GF-D8 (cell line): ENCODE measurements at places on chromosomes 7 and 10.

DNA sequence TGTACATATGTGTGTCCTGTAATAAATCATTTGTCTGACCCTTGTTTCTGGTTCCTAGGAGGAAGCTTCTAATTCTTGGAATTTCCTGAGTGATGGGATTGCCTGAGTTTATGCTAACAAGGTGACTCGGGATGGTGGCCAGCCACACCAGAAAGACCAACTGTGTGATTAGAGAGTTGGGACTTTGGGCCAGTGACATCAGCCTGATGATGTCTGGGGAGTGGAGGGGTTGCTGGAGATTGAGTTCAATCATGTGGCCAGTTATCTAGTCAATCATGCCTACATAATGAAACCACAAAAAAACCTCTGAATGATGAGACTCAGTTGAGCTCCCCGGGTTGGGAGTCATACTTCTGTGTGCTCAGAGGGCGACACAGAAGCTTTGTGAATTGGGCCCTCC lies 23.5 kb upstream of the CARD11 start:
- DNase-seq: no peak

DNA sequence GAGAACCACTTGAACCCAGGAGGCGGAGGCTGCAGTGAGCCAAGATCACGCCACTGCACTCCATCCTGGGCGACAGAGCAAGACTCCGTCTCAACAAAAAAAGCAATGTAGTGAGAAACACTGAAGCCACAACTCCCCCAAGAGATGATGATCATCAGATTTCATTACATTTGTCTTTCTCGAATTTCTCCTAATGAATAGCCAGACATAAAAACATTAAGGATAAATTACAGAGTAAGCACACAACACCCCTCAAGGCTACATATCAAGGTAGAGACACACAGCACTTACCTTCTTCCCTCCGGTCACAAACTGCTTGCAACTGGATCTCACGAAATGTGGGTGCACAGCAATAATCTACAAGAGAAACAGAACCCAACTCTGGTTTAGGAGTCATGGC lies 91.5 kb downstream of the VPS41 start:
- DNase-seq: no peak

DNA sequence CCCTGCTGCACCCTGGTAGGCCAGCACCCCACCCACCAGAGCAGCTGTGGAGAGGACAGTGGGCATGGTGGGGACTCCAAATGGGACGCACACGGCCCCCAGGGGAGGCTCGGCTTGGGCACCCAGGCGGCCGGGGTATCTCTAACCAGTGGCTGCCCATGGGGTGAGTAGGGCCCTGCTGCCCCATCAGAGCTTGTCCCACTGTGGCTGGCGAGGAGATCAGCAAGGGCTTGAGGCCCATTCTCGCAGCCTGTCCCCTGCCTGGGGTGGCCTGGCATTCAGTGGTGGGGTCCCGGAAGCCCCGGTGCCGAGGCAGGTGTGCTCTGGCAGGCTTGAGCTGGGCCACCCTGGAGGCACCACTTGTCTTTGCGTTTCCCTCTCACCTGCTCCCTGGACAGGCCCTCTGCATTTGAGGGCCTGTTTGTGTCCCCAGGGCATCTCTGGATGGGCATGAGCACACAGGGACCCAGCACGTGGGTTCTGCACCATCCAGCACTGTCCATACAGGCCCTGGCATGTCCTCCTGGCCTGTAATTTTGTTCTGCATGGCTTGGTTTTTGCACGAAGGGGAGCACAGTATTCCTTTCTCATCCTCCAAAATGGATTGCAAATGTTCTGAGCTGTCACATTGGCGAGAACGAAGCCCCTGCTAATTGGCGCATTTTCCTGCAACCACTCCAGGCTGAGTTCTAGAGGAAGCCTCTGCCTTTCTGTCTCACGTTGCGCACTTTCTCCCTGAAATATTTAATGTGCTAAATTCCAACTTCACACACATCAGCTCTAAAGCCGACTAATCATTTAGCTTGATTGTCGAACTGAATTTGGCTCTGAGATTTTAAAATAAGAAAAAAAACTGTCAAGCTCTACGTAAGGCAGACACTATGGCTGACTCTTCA lies 27.2 kb downstream of the PWWP2B start:
- DNase-seq: no peak

DNA sequence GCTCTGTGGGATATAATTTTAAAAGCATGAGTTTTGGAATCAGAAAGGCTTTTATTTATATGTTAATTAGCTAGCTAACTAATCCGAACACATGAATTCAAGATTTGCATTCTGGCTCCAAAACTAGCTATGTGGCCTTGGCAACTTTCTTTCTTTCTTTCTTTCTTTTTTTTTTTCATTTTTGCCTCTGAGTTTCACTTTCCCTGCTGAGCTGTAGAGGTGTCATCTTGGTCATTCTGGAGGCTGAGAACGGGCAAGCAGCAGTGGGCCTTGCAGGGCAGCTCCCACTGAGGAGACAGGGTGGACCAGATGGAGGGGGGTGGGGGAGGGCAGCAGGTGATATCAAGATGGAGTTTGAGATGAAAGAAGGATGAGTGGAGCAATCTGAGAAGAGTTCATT lies 24.8 kb upstream of the SFMBT2 start:
- DNase-seq: no peak

- DNase-seq: no peak
These were observed 176.2 kb downstream of the PTPRN2 start for GRCh38 chr7:158411232-158411950.

- no peak for DNase-seq
These were observed 45.9 kb upstream of the ZNF479 start for GRCh38 chr7:57177856-57178767.

DNA sequence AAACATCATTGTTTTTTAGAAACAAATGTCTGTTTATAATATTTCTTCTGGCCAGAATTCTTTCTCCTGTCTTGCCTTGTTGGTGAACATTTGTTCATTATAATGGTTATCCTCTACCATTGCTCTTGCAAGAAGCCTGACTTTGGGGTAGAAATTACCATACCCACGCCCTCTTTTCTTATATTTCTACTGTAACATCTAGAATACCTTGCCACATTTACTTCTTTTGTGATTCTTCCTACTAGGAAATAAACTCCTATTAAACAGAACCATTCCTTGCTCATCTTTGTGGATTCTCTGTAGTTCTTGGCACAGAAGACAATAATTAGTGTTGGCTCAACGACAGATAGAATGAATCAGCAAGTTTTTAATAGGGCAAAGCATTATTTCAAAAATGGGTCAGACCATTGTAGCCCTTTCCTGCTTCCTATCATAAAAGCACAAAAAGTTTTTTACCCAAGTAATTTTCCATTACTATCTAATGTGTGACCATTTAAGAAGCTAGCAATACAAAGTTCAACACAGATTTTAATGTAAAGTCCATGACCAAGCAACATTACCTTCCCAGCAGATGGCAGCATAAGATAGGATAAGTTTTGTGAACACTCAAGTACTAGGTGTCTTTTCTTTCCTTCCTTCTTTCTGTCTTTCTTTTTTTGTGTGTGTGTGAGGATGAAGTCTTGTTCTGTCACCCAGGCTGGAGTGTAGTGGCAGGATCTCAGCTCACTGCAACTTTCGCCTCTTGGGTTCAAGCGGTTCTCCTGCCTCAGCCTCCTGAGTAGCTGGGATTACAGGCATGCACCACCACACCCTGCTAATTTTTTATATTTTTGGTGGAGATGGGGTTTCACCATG lies 270.4 kb downstream of the HGF start:
- peak; percentile 45 for DNase-seq

DNA sequence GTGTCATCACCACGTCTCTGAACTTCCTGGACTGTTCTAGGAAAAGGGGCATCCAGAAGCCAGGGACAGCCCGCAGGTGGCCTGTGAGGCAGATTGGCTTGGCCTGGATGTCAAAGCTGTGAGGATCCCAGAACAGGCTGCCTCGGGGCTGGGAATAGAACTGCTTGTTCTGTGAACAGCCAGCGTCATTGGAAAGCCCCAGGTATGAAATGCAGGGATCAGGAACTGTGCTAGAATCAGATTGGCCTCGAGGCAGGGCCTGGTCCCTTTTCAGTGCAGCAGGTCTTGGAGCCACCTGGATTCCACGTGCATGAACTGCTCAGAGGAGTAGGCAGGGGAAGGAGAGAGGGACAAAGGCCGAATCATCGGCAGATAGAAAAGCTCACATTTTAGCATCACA lies 44.6 kb downstream of the FAM20C start:
- no peak for DNase-seq

DNA sequence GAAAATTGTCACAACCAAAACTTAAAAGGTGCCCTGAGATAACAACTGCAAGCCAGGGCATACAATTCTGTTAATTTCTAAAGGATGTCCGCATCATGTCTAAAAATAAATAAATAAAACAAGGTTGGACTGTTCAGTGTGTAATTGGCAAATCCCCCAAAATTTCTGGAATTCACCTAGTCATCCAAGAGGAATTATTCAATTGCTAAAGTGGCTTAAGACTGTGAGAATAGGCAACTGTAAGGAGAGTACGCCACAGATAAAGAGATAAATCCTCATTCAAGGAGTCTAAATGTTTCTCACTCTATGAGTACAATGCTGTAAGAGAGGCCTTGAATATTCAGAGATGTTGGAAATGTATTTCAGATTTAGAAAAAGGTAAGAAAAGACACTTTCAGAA lies 37.2 kb downstream of the PIK3AP1 start:
- no peak for DNase-seq

GRCh38 chr7:92973293-92973731 lies 136.9 kb upstream of the CDK6 start:
- no peak for DNase-seq

DNA sequence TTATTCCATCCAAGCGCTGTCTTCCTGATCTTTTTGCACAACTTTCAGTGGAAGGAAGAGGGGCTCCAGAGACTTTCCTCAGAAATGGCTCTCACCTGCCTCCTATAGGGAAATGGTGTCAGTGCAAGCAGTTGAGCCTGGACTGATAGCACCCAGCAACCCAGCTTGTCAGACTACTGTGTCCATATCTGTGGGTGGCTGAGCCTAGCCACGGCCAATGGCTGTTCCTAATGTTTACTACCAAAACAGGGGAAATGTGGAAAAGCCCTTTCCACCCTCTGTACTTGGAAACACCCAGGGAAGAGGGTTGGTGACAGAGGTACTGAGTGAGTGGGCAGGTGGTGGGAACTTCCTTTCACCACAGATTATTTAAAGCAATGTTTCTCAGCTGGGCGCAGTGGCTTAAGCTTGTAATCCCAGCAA lies 4.3 kb upstream of the YKT6 start:
- peak; percentile 11 for DNase-seq

GRCh38 chr10:42958142-42958868 lies 118.6 kb upstream of the RET start:
- DNase-seq: no peak

DNA sequence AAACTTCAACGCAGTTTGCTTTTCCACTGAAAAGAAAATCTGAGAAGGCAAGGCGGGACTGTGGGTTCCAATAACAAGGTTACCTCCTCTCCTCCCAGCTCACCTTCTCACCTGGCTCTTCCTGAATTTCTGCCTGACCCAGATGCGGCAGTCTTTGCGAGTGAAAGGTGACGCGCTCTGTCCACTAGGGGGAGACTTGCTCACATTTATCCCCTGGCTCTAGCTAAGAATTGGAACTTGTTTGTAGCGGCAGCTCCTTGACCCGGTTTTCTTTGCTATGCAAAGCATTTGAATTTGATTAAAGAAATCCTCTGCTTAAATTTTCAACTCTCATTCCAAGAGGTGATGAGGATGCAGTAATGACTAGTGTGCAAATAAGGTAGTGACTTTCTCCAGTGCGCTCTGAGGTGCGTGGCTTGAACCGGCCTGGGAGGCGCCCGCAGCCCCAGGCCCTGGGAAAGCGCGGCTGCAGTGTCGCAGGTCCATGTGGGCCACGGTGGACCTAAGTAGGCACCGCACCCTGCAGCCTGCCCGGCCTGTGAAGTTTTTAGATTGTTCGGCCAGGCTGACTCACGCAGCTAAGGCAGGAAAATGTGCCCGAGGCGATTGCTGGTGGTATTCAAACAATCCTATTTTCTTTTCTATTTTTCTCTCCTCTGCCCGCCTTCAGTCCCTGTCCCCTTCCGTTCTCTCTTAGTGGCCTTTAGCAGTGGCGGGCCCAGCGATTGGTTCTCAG lies 336.9 kb upstream of the NPSR1 start:
- DNase-seq: no peak

DNA sequence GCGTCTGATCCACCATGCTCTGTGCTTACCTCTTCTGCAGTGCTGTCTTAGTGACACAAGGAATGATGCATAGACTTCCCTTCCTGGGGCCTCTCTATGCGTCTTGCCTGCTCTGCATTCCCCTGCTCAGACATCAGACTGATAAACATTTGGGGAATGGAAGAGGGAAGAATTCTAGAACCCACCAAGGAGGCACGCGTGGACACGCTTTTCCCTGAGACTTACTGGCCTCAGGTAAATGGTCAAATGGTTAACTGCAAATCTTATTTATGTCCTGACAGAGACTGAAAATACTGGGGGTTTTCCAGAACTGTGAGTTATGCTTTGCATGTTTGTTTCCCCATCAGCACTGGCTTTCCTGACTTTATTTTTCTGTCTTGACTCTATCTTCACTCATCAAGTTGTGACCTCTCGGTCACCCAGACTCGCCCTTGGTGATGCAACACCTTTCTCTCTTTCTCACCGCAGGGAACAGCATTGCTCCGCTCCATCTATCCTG lies 285.9 kb upstream of the FZD8 start:
- no peak for DNase-seq

DNA sequence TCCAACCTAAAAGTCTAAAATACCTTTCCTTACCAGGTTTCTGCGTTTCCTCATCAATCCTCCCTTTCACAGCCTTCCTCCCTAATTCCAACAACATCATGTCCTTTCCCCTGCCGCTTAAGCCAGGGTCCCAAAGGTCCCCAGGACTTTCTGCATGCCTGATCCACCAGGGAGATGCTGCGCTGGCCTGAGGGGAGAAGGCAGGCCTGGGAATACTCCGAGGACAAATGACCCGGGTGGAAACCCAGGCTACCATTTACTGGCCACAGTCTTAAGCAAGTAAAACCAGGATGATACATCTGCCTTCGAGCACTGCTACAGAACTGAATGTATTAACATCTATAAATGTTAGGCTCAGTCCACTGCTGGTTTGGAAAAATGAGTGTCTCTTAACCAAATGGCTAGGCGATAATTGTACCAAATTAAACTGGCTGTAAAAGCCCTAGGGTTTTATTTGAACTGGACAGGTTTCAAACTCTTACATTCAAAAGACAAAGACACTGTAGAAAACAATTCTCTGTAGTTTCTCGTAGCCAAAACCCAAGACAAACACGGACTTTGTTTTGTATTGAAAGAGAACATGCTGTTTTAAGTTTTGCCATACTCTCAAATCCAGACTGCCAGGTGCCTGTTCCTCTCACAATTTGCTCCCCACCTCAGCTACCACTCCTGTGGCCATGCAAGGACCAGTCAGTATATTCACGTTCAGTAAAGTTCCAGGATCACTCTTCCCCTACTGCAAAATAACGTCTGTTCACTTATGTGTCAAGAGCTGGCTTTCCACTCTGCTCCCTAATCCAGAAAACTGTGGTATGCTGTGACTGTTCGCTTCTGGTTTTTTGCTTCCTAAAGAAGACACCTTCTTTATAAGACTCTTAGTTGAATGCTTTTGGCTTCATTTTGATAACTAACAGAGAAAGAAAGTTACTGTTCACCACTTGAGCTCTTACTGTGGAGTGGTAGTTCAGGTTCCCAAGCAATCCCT lies 145.7 kb downstream of the RNF216 start:
- DNase-seq: no peak

GRCh38 chr7:2654059-2654458 lies 22.3 kb downstream of the TTYH3 start:
- DNase-seq: no peak
